ENCODE measurements at places on chromosomes 12 and 14.
A peak's percentile ranks its signal among the peaks of the same experiment; 100 is the strongest.

DNA sequence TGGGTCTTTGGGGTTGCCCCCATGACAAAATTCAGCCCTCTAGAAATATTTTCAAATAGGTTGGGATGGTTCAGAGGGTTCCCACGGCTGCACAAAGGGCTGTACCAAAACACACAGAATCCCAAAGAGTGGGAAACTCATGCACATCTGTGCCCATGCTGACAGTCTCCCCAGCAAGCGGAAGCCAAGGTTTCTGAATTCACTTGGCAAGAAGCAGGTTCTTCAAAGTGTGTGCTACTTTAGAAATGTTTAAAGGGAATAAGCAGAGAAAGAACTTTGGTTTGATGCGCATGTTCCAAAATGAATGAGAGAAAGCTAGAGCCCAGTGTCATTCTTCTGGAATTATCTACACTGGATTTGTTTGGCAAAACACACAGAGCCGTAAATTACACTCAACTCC lies 46.7 kb downstream of the FOXN3 start:
- no peak for DNase-seq

DNA sequence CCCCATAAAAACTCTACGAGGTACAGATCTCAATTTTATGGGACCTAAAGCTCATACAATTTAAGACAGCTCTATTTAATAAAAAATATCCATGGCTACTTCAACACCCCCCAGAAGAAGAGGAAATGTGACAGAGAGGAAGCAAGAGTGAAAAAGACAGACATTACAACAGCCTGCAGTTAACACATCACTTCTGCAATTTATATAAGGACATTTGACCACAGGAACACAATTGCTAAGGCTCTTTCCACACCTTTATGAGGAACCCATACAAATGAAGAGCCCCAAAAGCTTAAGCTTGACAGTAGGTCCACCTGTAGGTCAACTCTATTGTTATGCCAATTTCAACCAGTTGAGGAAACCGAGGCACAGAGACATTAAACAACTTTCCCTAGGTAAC lies 5.6 kb downstream of the OR10P1 start:
- no peak for DNase-seq

DNA sequence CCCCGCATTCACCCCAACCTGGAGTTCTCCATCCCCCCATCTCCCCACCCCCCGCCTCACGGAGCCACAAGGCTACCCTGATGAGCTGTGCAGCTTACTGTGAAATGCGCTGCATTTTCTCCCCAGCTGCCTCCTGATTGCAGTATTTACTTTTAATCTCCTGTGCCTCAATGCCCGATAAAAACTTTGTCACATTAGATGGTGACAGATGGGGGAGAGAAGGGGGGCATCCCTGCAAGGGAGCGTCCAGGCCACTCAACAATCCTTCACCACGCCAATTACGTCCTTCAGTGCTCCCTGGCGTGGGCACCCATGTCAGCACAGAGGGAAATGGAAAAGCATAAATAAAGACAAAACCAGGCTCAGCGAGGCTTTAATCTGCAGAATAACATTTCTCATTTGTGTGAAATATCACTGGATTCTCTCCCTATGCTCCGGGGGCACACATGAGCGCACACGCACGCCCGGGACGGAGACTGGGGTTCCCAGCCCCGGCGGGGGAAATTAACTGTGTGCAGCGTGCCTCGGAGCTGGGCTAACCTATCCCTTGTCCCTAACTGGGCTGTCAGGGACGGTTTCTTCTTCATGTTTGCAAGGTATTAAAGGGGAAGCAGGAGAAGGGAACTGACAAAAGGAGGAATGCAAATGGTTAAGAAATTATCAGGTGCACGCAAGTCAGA lies 186.7 kb upstream of the VASH1 start:
- DNase-seq = no peak

GRCh38 chr12:906062-906585 lies 43.4 kb downstream of the RAD52 start:
- DNase-seq = no peak

DNA sequence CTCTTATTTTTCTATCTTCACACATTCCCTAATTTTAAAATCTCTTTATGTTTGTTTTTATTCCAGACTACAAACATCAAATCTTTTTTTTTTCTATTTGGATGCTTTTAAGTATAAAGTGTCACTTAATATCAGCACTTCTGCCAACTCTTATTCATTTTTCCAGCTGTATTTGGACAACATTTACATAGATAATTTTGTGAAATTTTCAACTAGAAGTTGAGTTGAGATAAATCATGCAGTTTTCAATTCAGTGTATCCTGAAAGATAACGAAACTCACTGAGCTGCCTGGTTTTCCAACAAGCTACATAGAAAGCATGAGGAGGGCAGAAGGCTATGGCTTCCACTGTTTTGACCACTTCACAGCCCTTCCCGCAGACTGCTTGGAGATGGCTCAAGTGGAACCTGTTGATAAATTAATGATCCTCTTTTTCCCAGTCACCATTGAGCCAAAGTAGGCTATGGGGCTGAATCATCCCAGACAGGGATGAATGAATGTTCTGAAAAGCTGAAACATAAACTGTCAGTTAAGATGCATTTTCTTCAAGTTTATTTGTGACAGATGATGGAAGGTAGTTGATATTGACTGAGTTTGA lies 213.9 kb downstream of the RAD51B start:
- DNase-seq = no peak

DNA sequence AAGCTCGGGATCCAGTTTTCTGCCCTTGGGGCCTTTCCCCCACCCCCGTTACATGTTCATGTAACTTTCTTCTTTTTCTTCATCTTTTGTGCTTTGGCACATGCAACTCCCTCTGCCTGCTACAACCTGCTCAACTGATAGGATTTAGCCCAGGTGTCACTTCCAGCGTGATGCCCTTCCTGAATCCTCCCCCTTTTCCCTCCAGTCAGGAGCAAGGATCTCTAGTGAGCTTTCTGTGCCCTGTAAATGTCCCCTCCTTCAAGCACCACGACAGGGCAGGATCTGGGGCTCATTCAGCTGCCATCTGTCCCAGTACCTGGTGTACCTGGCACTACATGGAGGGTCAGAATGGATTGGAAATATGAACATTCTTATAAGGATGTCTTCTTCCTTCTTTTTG lies 15.3 kb downstream of the PELI2 start:
- DNase-seq = no peak

GRCh38 chr12:41407232-41407799 lies 219.2 kb downstream of the PDZRN4 start:
- no peak for DNase-seq

- DNase-seq = no peak
These were observed 23.4 kb upstream of the EIF5 start for GRCh38 chr14:103310576-103311095.

DNA sequence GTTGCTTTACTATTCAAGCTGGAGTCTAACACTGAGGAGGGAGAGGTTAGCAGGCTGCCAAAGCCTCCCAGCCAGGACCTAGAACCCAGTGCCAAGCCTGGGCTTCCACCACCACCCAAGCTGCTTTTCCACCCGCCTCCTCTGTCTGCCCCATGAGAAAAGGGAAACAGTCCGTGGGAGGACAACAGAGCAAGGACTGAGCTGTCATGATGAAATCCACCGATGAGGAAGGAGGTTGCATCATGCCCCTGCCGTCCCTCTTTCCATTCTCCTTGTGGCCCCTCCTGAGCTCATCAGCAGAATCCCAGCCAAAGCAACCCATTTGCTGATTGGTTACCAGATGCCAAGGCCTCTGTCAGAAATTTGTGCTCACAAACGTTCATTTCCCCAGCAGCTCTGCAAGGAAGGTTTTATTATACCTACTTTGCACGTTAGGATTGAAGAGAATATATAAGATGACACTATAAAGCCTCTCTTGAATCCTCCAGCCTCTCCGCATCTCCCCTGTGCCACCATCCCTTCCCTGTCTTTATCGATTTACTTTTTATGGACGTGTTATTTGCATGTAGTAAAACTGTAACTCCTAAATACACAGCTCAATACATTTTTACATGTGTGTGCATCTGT lies 6.3 kb upstream of the SERPINA1 start:
- peak; percentile 14 for DNase-seq

GRCh38 chr12:26750531-26751175 lies 82.3 kb downstream of the ITPR2 start:
- DNase-seq = no peak

GRCh38 chr14:75184492-75184891 lies 8.1 kb upstream of the TMED10 start:
- no peak for DNase-seq

DNA sequence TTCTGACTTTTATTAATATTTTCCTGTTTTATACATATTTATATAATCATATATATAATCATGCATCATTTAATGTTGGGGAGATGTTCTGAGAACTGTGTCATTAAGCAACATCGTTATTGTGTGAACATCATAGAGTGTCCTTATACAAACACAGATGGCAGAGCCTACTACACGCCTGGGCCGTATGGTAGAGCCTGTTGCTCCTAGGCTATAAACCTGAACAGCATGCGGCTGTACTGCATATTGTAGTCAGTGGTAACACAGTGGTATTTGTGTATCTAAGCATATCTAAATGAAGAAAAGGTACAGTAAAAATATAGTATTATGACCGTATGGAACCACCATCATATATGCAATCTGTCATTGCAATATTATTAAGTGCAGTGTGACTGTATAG lies 44.7 kb upstream of the BCL7A start:
- DNase-seq = no peak

- no peak for DNase-seq
These were observed 91.2 kb downstream of the WNK1 start for GRCh38 chr12:843609-844008.

GRCh38 chr12:102955926-102956737 lies 1.3 kb upstream of the ASCL1 start:
- no peak for DNase-seq
